ENCODE measurements at places on chromosomes 13 and 19.
A peak's percentile ranks its signal among the peaks of the same experiment; 100 is the strongest.

GRCh38 chr19:40716482-40717324, at the start of the genes COQ8B and ITPKC:
Gene COQ8B, minus strand, starts transcription at chr19:40716886. Its CDS starts 2,254 bp downstream, at chr19:40714632.
Gene ITPKC, plus strand, starts transcription at chr19:40717112. Its CDS starts 24 bp downstream, at chr19:40717136.
- DNase-seq: peak; percentile 100

DNA sequence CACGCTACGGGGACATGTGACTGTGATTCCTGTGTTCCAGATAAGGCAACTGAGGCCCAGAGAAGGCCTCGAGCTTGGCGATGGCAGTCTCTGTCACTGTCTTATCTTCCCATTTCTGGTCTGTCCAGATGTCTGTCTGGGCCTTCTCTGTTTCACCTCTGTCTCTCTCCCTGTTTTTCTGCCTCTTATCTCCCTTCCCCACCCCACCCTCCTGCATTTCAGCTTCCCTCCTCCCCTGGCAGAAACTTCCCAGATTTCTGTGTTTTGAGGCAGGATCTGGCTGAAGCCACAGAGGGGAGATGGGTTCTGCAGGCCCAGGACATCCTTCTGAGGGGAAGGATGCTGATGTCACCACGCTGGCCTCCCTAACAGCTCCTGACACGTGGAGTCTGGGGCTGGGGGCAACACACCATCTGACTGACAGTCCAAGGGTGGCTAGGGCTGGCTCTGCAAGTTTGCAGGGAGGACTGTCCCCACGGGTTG, 14.4 kb downstream of the PAK4 start:
- DNase-seq: no peak

- no peak for DNase-seq
These were observed 261.6 kb downstream of the GPC5 start for GRCh38 chr13:91660076-91660415.

DNA sequence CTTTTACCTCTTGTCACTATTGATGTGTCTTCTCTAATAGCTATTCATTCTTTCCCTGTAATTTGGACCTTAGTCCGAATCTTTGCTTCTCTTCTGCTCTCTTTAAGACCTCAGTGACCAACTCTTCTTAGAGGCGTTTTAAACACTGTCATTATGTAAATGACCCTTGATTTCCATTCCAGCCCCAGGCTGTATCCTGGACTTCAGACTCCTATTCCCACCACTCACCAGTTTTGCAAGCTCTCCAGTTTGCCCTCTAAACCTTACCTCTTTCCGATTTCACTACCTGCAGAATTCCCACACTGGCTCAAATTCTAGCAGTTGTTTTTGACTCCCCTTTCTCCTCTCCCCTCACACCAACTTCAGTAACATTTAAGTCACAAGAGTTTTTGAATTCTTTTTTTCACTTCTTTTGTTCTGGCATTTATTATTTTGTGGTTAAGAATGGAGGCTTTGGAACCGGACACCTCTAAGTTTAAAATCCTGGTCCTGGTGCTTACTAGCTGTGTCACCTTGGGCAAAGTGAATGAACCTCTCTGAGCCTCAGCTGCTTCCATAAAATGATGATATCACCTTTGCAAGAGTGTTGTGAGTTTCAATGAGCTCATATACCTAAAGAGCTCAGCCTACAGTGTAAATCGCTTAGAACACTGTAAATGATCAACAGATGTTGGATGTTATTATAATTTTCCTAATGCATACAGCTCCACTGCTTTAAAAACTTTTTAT, 13.6 kb upstream of the HMGB1 start:
- DNase-seq: no peak

GRCh38 chr13:47184321-47184720, 287.5 kb upstream of the HTR2A start:
- DNase-seq: no peak

DNA sequence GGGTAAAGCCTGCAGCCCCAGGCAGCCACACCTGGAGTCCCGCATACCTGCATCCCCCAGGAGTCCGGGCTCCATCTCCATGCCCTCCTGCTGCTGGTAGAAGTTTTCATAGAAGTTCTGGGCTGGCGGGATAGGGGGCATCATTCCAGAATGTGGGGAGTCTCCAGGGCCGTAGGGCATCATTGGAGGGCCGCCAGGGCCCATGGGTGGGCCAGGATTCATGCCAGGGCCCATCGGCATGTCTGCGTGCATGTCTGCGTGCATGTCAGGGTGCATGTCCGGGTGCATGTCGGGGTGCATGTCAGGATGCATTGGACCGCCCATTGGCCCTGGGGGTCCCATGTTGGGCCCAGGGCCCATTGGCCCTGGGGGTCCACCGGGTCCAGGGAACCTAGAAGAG, 23.3 kb upstream of the TMEM160 start:
- no peak for DNase-seq

- DNase-seq: no peak
These were observed 70.2 kb downstream of the KLF5 start for GRCh38 chr13:73129023-73129422.

GRCh38 chr19:55360902-55361301, 2.2 kb downstream of the GARIN5B start:
- no peak for DNase-seq

- no peak for DNase-seq
These were observed 86.5 kb downstream of the TNFSF11 start for GRCh38 chr13:42660333-42660965.

- DNase-seq: no peak
These were observed 1333.1 kb downstream of the EFNB2 start for GRCh38 chr13:105202354-105202753.

GRCh38 chr13:101881593-101881992, 429.1 kb downstream of the ITGBL1 start:
- DNase-seq: no peak

DNA sequence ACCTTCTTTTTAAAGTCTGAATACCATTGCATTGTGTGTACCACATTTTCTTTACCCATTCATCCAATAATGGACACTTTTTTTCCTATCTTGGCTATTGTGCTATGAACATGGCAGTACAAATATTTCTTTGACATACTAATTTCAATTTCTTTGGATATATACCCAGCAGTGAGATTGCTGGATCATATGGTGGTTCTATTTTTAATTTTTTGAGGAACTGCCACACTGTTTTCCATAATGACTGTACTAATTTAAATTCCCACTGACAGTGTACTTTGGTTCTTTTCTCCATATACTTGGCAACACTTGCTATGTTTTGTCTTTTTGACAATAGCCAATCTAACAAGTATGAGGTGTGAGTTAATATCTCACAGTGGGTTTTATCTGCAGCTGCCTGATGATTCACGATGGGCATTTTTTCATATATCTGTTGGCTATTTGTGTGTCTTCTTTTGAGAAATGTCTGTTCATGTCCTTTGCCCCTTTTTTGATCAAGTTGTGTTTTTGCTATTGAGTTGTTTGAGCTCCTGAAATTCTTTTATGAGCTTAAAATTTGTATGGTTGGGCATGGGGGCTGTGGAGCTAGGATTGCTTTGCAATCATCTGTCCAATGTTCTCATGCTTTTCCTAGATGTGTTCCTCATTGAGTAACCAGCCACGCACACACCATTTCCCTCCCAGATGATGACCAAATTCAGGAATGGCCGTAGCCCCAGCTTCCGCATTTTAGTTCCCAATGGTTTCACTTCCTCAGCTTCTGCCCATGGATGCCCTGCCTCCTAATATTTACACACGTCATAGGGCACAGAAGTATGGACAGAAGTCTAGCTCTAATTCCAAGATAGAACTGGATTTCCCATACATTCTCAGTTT, 380.0 kb upstream of the SGCG start:
- DNase-seq: no peak

- DNase-seq: peak; percentile 46
These were observed 40.3 kb downstream of the RCBTB2 start for GRCh38 chr13:48492470-48493065.
